Vagina (tissue), 2 donors: ENCODE measurements at places on chromosomes 2 and 18.

GRCh38 chr18:44541159-44541558 is 139.5 kb upstream of the SETBP1 start:
- no peak for DNase-seq

DNA sequence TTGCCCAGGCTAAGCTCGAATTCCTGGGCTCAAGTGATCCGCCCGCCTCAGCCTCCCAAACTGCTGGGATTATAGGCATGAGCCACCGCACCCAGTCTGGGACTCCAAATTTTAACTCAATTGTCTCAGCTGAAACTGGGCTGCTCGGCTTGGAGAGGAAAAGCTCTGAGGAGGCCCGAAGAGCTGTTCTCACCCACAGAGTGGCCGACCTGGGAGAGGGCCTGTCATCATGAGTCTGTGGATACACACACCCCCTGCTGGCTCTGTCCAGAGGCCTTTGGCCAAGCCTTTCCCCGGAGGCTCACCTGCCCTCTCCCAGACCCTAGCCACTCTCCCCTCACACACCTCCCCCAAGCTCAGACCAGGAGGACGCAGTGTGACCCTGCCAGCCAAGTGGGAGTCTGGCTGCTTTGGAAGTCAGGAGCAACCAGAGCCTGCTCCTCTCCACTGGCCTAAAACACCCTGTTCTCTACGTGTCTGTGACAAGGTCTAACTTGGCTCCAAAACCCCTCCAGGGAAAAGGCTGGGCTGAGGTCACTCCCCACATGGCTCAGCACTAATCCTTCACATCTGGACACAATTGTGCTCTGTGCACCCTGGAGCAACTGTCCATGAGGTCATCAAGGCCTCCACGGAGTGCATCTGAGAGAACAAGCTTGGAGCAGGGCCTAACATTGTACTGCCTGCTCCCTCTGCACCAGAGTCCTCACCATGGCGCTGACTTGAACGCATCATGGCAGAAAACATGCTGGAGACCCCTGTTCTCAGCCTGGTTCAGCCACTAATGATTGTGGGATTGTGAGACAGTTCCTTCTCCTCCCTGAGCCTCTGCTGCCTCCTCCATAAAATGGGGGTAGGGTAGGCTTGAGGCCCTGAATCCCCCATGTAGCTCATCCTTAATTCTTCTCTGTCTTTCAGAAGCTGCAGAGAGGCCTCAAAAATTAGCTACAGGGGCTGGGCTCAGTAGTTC is 49.9 kb upstream of the RAB6C start:
- no peak for DNase-seq

GRCh38 chr2:14616950-14617349 is 15.6 kb upstream of the LRATD1 start:
- no peak for DNase-seq

DNA sequence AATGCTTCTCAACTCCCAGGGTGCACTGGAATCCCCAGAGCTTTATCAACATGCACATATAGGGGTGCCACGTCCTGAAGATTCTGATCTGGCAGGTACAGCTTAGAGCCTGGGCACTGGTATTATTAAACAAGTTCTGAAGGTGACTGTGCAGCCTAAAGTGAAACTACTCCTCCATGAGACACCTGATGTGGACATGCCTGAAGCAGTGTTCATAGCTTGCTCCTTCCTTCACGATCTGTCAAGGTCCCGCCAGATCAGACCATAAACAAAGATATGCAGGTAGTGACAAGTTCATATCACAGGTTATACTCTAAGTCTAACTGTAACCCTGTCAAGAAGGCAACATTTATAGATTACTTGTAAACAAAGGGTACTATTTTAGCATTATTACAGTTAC is 65.3 kb upstream of the DNER start:
- no peak for DNase-seq

- DNase-seq = no peak
Measured at GRCh38 chr2:83282043-83282795, 1176.9 kb downstream of the SUCLG1 start.

DNA sequence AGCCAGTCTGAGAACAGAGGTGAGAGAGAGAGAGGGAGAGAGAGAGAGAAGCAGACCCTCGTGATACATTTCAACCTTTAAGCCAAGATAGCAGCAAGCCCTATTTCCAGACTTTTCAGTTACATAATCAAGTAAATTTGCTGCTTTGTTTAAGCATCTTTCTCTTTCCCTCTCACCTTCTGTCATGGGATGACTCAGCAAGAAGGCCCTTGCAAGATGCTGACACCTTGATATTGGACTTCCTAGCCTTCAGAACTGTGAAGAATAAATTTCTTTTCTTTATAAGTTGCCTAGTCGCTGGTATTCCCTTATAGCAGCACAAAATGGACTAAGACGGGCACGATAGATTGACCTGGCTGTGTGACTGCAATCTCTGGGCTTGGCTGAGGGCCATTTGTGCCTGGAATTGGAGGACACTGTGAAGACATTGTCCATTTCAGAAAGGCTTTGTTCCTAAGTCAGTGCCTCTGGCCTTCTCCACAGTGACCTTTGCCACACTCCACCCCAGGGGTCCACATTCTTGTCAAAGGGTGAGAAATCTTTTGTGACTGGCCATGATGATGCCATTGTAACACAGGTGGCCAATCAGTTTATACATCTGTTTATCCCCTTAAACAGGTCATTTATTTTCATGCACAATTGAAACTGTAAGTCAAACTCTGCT is 51.3 kb upstream of the ITSN2 start:
- no peak for DNase-seq

GRCh38 chr2:145806546-145806945 is 1286.6 kb upstream of the ZEB2 start:
- DNase-seq = no peak

DNA sequence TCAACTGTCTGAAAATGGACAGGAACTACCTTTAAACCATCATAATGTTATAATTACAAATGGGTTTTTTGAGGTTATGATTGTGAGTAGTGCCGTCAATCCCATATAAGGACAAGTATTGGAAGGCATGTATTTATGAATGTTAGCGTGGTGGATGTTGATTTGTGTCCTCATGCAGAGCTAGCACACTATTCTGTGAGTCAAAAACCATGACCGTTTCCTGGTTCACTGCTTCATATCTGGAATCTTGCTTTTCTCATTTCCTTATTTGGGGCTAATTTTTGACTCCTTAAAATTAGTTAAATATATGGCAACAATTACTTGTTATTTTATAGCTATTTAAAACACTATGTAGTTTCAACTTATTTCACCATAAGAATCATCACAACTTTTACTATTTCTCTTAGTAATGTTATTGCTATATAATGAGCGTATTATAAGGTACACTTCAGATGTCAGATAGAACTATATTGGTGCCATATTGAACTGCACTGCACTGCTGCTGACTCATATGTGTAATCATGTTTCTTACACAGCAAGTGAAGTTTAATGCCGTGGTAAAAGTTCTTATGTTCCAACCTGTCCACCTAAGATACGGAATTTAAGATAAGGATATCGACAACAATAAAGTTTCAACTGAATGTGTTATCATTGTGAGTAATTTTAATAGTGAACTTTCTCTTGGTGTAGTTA is 192.8 kb downstream of the PTGR3 start:
- no peak for DNase-seq

DNA sequence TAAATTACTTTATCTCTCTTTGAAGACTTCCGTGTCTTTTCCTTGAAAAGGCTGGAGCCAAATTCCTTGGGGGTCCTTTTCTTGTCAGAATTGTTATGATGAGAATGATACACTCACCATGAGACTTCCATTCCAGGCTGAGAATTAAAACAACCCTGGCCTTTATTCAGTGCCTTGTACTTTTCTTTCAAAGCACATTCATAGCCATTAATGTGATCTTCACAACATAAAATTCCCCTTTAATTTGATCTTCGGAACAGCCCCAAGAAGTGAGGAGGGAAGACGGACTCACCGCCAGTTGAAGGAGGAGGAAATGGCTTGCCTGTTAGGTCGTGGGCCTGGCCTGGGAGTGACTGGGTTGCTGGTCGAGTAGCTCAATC is 127.3 kb downstream of the DDX1 start:
- DNase-seq = no peak

- no peak for DNase-seq
Measured at GRCh38 chr2:169507698-169508097, 1.8 kb upstream of the KLHL41 start.

DNA sequence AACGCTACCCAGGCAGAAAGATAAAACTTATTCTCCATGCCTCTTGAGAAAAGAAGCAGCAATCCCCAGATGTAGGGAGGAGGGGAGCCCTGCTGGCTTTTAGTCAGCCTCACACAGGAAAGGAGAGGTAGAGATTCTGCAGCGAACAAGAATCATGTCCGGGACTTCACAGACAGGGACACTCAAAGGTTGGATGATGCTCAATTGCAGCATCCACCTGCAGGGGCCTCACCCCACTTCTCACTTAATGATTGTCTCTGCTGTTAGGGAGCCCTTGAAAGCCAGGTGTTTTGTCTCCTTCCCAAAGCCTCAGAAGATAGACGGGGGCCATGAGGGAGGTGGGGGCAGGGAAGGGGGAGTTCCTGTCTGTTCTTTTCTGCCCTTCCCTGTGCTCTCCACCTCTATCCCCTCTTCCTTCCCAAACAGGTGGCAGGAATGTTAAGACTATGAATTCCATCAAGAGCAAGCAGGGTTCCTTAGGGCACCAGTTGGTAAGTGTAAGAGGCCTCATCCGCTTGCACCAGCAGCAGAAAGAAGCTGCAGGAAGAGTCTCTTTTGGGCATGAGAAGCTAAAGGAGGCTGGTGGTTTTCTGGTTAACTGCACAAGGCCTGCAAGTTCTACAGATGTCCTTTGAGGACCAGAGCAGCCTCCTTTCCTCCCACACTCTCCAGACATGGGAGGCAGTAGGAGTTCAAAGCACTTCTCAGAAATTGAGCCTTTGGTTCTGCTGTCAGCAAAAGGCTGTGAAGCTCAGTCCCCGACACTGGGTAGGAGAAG is 154.7 kb upstream of the TNP1 start:
- DNase-seq = peak; percentile 79

GRCh38 chr2:64186699-64187605 is 42.7 kb upstream of the PELI1 start:
- no peak for DNase-seq

DNA sequence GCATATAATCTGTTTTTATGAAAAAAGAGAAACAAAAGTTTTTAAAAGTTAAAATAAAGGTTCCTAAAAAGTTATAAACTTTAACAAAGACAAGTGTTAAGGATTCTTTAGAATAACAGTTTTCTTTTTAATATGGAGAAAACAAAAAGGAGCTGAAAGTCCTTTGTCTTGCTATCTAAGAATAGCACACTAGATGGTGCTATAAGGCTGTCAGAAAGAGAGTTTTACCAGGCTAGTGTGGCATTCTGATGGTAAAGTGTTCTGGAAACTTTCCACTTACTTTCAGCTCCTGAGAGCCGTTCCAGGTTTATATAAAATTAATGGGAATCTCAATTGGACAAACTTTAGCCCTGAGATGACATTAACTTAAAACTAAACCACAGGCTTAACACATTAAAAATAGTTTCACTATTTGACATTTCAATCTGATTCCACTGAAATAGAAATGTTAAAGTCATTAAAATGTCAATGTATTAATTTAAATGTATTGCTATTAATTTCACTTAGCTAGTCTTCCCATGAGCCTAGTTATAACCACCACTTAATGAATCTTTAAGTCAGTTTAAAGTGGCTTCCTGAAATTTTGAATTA is 3.7 kb downstream of the FBXO48 start:
- no peak for DNase-seq

- DNase-seq = no peak
Measured at GRCh38 chr2:170711774-170712652, 3.1 kb upstream of the SP5 start.

- peak; percentile 74 for DNase-seq
Measured at GRCh38 chr18:12296457-12296856, 11.6 kb upstream of the TUBB6 start.

DNA sequence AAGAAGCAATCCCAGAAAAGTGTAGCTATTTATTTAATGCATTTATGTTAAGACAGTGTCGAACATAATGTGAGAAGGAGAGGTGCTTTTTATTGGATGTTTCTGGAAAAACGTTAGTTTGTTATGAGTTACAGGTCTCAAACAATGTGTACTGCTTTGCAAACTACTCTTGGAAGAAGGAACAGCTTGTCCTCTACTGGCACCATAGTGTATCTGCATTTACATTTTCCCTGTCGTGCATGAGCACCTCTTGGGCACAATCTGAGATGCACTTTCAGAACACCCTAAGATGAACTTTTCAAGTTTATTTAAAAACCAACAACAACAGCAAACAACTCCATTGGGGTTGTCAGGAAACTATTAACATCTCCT is 22.8 kb downstream of the CCNYL1 start:
- DNase-seq = no peak

DNA sequence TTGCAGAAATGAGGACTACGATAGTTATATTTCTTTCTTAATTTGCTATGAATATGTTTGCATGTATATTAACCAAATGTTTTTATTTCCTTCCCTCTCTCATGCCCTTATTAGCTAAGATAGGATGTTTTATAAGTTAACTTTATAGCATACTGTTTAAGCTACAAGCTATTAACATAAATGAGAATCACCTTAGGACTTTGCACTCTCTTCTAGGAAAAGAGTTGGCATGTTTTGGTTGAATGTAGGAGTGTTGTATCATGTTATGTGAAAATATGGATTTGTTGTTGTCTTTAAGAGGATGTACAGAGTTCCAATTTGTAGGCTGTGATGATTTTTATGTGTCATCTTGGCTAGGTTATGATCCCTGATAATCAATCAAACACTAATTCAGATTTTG is 467.4 kb upstream of the SETBP1 start:
- DNase-seq = no peak

DNA sequence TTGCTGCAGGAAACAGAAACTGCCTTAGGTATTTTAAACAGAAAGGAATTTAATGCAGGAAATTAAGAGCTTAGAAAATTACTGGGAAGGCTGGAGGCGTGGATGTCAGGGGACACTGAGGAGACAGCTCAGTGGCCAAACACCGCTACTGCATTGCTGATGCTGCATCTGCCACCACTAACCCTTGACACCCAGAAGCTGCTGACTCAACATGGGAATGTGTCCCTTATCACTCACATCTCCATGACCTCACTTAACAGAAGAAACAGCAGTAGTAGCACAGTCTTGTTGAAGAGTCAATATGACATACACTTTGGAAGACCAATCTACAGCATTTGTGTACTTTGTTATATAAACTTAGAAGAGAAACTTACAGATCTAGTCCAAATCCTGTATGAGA is 906.1 kb downstream of the SLC4A3 start:
- no peak for DNase-seq

- DNase-seq = no peak
Measured at GRCh38 chr18:49768051-49768391, 45.3 kb downstream of the ACAA2 start.

DNA sequence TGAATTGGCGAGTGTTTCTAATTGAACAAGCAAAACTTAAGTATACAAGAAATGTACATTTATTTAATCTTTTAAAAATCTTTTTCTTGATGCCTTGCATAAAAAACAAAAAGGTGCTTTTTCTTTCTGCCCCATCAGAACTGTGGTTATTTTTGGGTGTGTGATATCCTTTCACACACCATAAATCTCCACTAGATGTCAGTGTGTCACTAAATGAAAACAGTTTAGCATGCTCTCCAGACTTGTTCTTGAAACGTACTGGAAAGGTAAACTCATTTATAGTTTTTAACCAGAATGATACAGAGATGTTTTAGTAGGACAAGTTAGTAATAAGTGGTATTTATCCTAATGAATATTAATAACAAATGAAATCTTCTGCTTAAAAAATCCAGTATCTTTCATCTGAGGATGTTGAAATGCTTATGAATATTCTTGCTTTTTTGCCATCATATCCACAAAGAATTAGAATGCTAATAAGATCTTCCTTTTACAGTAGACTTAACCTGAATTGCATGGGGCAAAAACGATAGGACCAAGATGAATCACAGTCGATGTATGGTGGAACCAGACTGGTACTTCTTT is 96.8 kb downstream of the UBE2E3 start:
- no peak for DNase-seq
